ENCODE measurements at places on chromosomes 7 and 10.

GRCh38 chr10:129933456-129934092 is 30.5 kb downstream of the EBF3 start:
- no peak for DNase-seq

DNA sequence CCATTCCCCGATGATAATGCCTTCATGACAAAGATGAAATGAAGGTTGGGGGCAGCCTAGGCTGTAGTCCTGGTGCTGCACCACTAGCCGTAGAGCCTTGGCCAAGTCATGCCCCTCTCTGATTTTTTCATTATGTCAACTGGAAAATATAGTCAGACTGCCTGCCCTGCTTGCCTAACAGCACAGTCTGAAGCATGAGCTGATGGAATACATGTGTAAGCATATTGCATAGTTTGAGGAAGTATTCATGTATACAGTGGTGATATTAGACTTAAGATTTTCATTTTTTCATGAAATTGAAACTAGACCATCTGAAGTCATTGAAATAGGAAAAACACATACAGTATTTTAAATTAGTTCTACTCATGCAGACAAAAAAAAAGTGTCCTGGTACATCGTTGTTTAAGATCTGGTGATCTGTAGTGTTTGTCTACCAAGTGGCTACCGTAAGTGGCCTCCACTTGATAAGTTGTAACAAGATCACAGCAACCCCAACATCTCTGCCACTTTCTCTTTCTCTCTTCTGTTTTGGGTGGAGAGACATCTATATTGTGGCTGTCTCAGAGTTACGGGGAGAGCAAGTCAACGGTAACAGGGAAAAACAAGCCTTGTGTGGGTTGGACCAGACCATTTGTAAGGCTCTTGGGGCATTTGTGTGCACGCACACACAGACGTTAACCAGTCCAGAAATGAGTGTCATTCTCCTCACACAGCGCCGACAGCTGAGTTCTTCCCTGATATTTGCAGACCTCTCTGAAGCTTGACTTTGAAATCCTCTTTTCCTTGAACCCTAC is 716.6 kb upstream of the GALNT17 start:
- no peak for DNase-seq

GRCh38 chr10:124288928-124289850 is 129.5 kb downstream of the OAT start:
- DNase-seq = no peak

- DNase-seq = no peak
Observed at GRCh38 chr10:63197344-63198092, 64.4 kb downstream of the NRBF2 start.

DNA sequence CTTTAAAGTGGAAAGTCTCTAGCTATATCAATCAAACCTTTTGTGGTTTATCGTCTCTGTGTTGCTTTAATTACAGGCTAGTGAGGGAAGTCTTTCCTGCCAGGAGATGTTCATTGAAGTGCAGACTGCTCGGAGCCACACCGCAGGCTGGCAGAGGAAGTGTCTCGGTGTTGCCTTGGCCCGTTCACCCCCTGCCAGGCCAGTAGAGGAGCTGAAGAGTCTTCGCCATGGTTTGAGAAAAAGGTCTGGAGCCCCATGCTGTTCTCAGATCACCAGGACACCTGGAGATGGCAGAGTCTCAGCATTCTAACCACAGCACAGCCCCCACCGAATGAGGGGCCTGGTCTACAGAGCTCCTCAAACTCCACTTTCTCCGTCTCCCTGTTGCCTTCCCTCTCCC is 275.9 kb upstream of the PLPP4 start:
- DNase-seq = no peak

DNA sequence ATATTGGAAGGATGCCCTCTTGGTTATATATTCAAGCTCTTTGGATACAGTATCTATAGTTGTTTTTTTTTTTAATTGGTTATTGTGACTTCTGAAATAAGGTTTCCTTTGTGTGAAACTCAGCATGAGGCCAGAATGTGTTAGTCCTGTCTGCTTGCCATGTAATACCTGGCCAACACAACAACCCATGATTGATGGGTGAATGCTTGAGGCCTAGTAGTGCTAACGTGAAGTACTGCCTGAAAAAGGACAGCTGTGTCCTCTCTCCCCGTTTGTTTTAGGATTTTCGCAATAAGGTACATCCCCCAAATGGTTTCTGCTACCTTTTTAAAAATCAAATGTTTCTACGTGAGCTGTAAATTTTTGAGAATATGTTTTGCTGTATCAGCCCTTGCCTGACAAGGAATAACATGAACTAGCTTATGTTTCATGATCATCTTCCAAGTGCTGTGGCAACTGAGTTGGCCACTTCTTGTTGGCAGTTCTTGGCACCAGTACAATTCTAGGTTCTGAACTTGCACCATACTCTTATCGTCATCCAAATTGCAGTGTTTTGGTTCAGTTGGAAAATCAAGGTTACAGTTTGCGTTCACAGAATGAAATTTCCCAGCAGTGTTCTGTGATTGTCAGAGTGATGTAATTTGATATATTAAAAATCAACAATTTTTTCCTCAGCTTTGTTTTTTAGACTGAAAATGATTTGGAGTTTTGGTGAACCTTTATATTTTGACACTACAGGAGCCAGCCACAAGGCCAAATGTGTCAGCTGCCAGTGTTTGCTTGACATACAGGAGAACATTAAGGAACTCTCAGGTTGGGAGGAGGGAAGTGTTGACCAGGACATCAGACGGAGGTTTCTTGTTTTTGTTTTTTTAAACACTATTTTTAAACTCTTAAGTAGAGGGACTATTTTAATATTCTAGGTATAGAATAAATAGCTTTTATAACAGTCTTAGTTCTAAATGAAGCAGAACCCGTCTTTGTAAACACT is 13.5 kb upstream of the ASCC1 start:
- DNase-seq = no peak

Data from activated T-cell treated with anti-CD3 and anti-CD28 coated beads, Interleukin-2, amount 50 U/mL, for 48 hours (primary cell).